Kidney (tissue), 22 donors: ENCODE measurements at places on chromosomes 4 and X. TPM values are rescaled to one million over a fixed set of nuclear protein-coding genes. Genes with fewer than 3 reads are reported as not detected.

DNA sequence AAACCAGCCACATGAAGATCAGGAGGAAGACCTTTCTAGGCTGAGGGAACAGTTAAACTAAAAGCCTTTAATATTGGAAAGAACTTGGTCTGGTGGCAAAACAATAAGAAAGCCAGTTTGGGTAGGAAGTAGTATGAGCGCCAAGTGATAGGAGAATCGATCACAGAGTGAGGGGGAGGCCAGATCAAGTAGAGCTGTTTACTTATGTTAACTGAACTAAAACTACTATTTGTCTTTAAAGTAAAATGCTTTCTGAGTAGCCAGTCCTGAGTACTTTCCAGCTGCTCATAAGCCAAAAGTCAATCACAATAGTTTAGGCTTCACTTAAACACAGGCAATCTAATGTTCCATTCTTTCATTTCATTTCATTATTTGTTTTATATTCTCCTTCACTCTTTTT, 62.8 kb upstream of the RPA4 start:
- DNase-seq, result no peak
- no peaks in the 10 kb centered on the region for H3K27me3 ChIP-seq
- no peaks in the 10 kb centered on the region for H3K4me1 ChIP-seq
- no peaks in the 10 kb centered on the region for H3K36me3 ChIP-seq
- no peak overlapping the region for H3K27ac ChIP-seq

- peak; percentile 6 for DNase-seq
- H3K4me3 ChIP-seq, result no peak overlapping the region
- H3K27me3 ChIP-seq, result no peaks in the 10 kb centered on the region
- H3K36me3 ChIP-seq, result no peaks in the 10 kb centered on the region
Observed at GRCh38 chrX:80879143-80879542, 69.5 kb upstream of the BRWD3 start.

GRCh38 chr4:70182517-70183167, 12.9 kb upstream of the ODAM start:
- no peaks in the 10 kb centered on the region for H3K4me1 ChIP-seq
- H3K27ac ChIP-seq, result no peak overlapping the region
- H3K36me3 ChIP-seq, result no peaks in the 10 kb centered on the region

- no peaks in the 10 kb centered on the region for H3K27me3 ChIP-seq
- no peaks in the 10 kb centered on the region for H3K4me1 ChIP-seq
Observed at GRCh38 chr4:101711590-101712260, 78.8 kb upstream of the BANK1 start.

The EGFL6 gene
- not detected for total RNA-seq

The PLS3 gene
- total RNA-seq, result 110 TPM
